Esophagus muscularis mucosa (tissue), 4 donors: ENCODE measurements at places on chromosomes 16 and 17.

DNA sequence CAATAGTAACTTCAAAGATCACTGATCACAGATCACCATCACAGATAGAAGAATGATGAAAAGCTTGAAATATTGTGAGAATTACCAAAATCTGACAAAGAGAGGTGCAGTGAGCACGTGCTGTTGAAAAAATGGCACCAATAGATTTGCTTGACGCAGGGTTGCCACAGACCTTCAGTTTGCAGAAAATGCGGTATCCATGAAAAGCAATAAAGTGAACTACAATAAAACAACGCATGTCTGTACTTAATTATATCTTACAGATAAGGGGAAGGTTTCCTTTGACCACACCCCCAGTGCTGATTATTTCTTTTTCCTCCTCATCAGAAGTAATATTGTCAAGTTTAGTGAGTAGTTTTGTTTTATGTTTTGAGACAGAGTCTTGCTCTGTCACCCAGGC is 21.1 kb upstream of the PYDC1 start:
- DNase-seq, result no peak

GRCh38 chr17:68572138-68572842 is 28.9 kb downstream of the FAM20A start:
- no peak for DNase-seq

GRCh38 chr16:11727796-11728543 is 14.7 kb downstream of the TXNDC11 start:
- no peak for DNase-seq

- DNase-seq, result no peak
These were observed 21.3 kb downstream of the ZCCHC14 start for GRCh38 chr16:87471278-87472141.
